NCI-H1417 (cell line): ENCODE measurements at places on chromosomes 2 and 18.

- DNase-seq: no peak
These were observed 37.3 kb downstream of the PAX3 start for GRCh38 chr2:222261504-222261903.

GRCh38 chr2:95346231-95346737 is 49.1 kb downstream of the KCNIP3 start:
- peak; percentile 36 for DNase-seq

GRCh38 chr2:207243601-207244000 is 77.9 kb upstream of the KLF7 start:
- no peak for DNase-seq

DNA sequence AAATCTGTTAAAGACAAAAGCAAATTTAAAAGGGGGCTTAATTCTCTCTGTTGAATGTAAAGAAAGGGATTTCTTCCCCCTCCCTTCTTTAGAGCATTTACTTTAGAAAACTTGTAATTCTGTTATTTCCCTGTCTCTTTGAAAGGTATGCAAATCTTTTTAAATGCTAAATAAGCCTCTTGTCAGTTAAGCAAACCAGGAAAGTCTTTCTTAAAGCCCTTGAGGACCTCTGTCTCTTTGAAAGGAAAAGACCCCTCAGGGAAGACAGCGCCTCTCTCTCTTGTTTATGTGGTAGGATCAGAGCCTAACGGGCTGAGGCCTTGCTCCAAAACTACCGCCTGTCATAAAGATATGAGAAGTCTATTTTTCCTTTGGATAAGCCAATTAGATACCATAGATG is 139.9 kb upstream of the CDH7 start:
- DNase-seq: no peak

- no peak for DNase-seq
These were observed 184.2 kb upstream of the NXPH2 start for GRCh38 chr2:138964418-138964817.

GRCh38 chr2:225413786-225414185 is 14.3 kb downstream of the NYAP2 start:
- DNase-seq: no peak

GRCh38 chr2:99238599-99238998 is 16.9 kb downstream of the LYG2 start:
- no peak for DNase-seq

GRCh38 chr2:42567806-42568400 is 529 bp upstream of the MTA3 start:
- DNase-seq: peak; percentile 85

GRCh38 chr18:70301667-70302066 is 12.8 kb downstream of the SOCS6 start:
- DNase-seq: no peak

GRCh38 chr2:66466433-66466832 is 31.5 kb downstream of the MEIS1 start:
- DNase-seq: no peak

GRCh38 chr2:33606100-33606499 is 7.0 kb upstream of the FAM98A start:
- DNase-seq: no peak

GRCh38 chr2:169739351-169739750 is 5.7 kb downstream of the KLHL23 start:
- no peak for DNase-seq

DNA sequence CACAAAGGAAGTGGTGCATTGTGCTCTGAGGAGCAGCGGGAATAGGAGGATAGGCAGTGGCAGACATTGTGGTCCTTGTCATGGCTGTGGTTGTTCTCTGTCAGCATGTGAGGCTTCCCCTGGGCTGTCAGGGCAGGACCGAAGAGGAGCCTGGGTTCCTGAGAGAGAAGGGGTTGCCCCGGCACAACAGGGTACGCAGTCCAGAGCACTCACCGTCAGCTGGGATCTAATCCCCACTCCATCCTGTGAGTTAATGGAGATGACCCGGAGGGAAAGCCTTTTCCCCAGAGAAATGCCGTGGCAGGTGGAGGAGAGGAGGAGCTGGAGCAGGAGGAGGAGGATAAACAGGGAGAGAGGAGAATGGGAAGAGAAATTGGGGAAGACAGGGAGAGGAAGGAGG is 396.7 kb upstream of the HS6ST1 start:
- no peak for DNase-seq

- no peak for DNase-seq
These were observed 241.6 kb upstream of the FN1 start for GRCh38 chr2:215677481-215677880.

- DNase-seq: no peak
These were observed 79.3 kb upstream of the ARL5A start for GRCh38 chr2:151907286-151908203.
